ENCODE measurements at places on chromosomes 16 and 17. TPM values are rescaled to one million over a fixed set of nuclear protein-coding genes. Genes with fewer than 3 reads are reported as not detected.

GRCh38 chr17:81379523-81379942 lies 15.7 kb upstream of the BAHCC1 start:
- no peak overlapping the region for H3K27ac ChIP-seq
- DNase-seq = peak; percentile 73
- peaks cover 5% of the 10 kb centered on the region for H3K36me3 ChIP-seq

The DDX52 gene
- 141 TPM for total RNA-seq

DNA sequence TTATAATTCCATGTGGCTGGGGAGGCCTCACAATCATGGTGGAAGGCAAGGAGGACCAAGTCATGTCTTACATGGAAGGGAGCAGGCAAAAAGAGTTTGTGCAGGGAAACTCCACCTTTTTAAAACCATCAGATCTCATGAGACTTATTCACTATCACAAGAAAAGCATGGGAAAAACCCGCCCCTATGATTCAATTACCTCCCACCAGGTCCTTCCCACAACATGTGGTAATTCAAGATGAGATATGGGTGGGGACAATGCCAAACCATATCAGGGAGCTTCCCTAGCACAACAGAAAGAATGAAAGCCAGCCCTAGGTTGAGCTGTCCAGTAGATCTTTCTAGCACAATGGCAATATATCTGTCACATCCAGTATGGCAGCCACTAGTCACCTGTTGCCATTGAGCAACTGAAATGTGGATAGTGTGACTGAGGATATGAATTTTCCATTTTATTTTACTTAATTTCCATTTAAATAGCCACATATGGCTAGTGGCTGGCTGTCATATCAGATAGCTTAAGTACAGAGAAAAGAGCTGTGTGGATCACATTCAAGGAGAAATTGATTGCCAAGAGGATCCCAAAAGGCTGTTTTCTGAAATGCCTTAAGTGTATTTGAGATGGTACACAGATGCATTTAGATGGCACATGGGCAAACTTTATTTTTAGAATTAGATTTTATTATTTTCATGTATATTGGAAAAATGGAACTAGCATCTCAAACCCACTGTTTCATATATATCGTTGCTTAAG lies 273.0 kb downstream of the GRIN2A start:
- H3K27me3 ChIP-seq = no peaks in the 10 kb centered on the region
- H3K27ac ChIP-seq = no peak overlapping the region
- no peaks in the 10 kb centered on the region for H3K36me3 ChIP-seq
- H3K4me1 ChIP-seq = peaks cover 22% of the 10 kb centered on the region
- no peak for DNase-seq

DNA sequence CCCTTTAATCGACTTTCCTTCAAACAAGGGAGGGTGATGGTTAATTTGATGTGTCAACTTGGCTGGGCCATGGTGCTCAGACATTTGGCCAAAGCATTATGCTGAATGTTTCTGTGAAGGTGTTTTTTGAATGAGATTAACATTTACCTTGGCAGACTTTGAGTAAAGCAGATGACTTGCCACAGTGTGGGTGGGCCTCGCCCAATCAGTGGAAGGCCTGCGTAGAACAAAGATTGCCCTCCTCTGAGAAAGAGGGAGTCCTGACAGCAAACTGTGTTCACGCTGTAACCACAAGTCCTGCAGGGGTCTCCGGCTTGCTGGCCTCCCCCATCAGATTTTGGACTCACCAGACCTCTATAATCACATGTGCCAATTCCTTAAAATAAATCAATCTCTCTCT lies 118.7 kb downstream of the SOX9 start:
- no peak for DNase-seq
- no peak overlapping the region for H3K4me3 ChIP-seq
- peaks cover 14% of the 10 kb centered on the region for H3K27me3 ChIP-seq

GRCh38 chr17:5234645-5235576 lies at the start of gene SCIMP:
Gene SCIMP, minus strand, starts transcription at chr17:5234860. Its CDS starts 105 bp downstream, at chr17:5234755.
- no peaks in the 10 kb centered on the region for H3K27me3 ChIP-seq
- no peak within 1 kb of the TSS for H3K4me3 ChIP-seq
- DNase-seq = no peak
- H3K36me3 ChIP-seq = no peaks in the 10 kb centered on the region
- H3K4me1 ChIP-seq = no peaks in the 10 kb centered on the region

The IRX5 gene
- total RNA-seq = 1.9 TPM

The LONP2 gene
- 86.9 TPM for total RNA-seq

DNA sequence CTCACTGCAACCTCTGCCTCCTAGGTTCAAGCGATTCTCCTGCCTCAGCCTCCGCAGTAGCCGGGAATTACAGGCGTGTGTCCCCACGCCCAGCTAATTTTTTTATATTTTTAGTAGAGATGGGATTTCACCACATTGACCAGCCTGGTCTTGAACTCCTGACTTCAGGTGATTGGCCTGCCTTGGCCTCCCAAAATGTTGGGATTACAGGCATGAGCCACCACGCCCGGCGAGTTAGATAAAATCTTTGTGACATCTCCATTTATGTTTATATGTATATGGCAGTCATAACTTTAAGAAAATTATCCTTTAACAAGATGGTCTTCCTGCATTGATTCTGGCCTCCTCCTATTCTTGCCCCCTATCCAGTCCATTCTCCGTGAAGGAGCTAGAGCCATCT lies 24.0 kb downstream of the CCDC42 start:
- DNase-seq = no peak
- no peaks in the 10 kb centered on the region for H3K4me1 ChIP-seq
- H3K4me3 ChIP-seq = no peak overlapping the region
- H3K27ac ChIP-seq = no peak overlapping the region

The TBC1D3 gene
- total RNA-seq = not detected

The TBC1D26 gene
- not detected for total RNA-seq

DNA sequence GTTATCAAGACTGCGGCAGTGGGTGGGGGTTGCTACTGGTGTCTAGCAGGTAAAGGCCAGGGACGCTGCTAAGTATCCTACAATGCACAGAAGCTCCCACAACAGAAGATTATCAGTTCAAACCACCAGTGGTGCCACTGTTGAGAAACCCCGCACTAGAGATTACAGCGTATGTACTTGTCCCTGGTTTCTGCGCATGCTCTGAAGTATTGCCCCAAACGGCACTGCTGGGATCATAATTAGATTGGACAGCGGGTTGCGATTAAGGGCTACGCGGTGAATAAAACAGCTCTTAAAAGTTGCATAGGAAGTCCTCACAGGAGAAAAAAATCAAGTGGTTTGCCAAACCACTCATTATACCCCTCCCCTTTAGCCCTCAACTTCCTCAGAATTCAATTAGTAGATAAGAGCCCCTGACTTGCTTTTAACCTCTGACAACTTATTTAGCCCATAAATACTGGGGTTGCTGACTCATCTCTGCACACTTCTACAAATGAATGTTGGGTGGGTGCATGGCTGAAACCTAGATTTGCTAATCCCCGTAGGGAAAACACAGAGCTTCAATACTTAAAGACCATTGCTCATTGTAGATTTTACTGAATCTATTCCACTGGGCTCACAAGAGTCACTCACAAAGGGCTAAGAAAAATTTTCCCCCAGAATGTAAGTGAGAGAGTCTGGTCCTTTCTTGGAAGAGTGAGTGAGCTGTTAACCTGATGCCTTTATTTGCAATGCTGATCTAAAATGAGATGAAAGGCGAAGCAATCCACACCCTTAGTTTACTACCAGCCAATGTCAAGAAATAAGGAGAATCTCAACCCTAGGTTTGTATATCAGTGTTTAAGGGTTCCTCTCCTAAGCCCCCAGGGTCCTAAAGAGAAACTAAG lies 91.8 kb downstream of the RGS9 start:
- peaks cover 10% of the 10 kb centered on the region for H3K4me1 ChIP-seq
- H3K27ac ChIP-seq = no peak overlapping the region
- no peak overlapping the region for H3K4me3 ChIP-seq
- H3K36me3 ChIP-seq = no peaks in the 10 kb centered on the region
- no peak for DNase-seq
- peaks cover 52% of the 10 kb centered on the region for H3K27me3 ChIP-seq

The GNG13 gene
- total RNA-seq = not detected

DNA sequence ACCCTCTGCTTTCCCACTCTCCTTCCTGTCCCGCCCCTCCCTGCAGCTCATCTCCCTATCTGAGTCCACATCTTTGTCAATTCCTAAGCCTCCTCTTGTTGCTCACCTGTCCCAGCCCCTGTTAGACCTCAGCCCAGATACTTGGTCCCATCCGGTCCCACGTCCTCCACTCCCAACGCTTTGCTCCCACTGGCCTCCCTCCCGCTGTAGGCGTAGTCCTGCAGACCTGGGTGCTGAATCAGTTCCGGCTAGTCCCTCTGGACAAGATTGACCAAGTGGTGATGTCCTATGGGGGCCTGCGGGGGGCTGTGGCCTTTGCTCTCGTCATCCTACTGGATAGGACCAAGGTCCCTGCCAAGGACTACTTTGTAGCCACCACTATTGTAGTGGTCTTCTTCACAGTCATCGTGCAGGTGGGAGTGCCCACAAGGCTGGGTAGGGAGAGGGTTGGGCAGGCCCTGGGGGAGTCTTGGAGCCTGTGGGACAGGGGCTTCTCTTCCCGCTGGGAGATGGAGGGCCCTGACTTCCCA lies 8.0 kb downstream of the SLC9A5 start:
- peaks cover 10% of the 10 kb centered on the region for H3K36me3 ChIP-seq
- no peak overlapping the region for H3K27ac ChIP-seq
- no peak overlapping the region for H3K4me3 ChIP-seq
- DNase-seq = no peak

- H3K4me1 ChIP-seq = no peaks in the 10 kb centered on the region
- no peak for DNase-seq
- H3K36me3 ChIP-seq = no peaks in the 10 kb centered on the region
- no peak overlapping the region for H3K4me3 ChIP-seq
- no peak overlapping the region for H3K27ac ChIP-seq
Measured at GRCh38 chr17:35167666-35168065, 20.0 kb downstream of the UNC45B start.

The CEP295NL gene
- total RNA-seq = 4.6 TPM

DNA sequence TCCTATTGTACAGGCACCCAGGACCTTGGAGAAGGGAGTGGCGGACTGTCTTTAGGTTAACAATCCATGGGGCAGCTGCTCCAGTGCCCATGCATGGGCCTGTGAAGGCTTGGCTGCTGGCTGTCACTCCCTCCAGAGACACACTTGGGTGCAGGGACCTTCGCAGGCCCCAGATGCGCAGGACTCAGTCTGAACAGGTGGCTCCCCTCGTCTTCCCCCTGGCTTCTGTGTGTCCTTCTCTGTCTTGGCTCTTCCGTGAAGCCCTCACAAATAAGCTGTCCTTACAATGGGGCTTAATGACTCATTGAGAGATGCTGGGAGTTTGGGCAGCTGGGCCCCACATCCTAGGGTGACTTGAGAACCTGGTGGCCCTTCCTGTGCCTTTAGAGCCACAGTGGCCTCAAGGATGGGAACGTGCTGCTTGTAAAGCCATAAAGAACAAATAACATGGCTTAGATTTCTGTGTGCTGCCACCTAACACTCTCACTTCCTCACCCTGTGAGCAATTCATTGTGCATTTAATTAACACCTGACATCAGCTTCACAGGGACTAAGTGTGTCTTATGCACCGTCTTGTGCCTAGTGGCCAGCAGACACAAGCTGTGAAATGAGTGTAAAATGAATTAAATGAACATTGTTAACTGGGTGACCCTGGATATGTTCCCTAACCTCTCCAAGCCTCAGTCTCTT lies 340.7 kb downstream of the SNX29 start:
- H3K27ac ChIP-seq = no peak overlapping the region
- H3K4me1 ChIP-seq = peaks cover 28% of the 10 kb centered on the region
- H3K36me3 ChIP-seq = no peaks in the 10 kb centered on the region
- no peak overlapping the region for H3K4me3 ChIP-seq
- H3K27me3 ChIP-seq = no peaks in the 10 kb centered on the region

The TBC1D28 gene
- total RNA-seq = not detected

DNA sequence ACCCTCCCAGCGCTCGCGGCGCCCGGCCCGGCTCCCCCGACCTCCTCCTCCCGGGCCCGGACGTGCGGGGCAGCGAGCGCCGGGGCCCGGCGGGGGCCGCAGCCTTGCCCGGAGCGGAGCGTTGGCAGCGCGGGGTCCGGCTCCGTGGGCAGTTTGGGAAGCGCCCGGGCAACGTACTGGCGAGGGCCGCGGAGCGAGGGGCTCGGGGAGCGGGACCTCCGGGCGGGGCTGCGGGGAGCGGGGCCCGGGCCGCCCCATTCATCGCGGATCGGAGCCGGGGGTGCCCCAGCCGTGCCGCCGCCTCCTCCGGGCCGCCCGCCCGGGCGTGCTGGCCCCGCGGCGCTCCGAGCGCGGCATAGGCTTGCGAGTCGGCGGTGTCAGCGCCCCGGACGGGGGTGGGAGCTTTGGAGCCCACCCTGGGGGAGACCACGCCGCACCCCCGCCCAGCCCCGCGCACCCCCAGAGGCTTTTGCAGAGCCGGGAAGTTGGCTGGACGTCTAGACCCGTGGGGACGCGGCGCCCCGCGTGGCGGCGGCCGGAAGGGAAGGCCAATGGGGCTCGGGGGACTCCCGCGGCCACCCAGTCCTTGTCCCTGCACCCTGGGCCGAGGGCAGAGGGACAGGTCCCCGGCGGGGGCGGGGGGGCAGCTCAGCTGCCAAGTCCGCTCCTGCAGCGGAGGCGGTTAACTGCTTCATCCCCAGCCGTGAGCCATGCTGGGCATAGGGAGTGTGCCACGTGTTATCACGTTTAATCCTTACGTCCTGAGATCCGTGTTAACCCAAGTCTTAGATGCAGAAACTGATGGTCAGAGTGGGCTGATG lies 852 bp downstream of the ZNF469 start:
- no peak overlapping the region for H3K4me3 ChIP-seq
- no peaks in the 10 kb centered on the region for H3K36me3 ChIP-seq
- peaks cover 14% of the 10 kb centered on the region for H3K27me3 ChIP-seq
- peak; percentile 67 for DNase-seq

DNA sequence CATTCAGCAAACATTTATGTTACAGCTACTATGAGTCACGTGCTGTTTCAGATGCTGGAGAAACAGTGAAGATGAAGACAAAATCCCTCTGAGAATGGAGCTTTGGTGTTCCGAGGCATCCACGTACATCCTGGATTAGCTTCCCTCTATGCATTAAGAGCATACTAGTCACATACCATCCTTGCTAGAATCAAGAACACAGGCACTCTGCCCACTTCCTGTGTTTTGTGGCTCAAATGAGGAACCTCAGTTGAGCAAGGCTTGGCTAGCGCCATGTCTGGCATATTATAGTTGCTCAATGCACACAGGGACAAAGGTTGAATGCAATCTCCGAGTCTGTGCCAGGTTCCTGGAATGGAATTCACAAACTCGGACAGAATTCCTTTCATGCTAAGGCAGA lies 297.5 kb downstream of the XYLT1 start:
- H3K4me1 ChIP-seq = no peaks in the 10 kb centered on the region
- H3K27me3 ChIP-seq = no peaks in the 10 kb centered on the region
- H3K27ac ChIP-seq = no peak overlapping the region
- DNase-seq = no peak

- H3K27me3 ChIP-seq = no peaks in the 10 kb centered on the region
- no peak for DNase-seq
- H3K4me1 ChIP-seq = no peaks in the 10 kb centered on the region
- H3K36me3 ChIP-seq = peaks cover 10% of the 10 kb centered on the region
- H3K27ac ChIP-seq = no peak overlapping the region
Measured at GRCh38 chr16:10526962-10527361, 53.4 kb downstream of the EMP2 start.

DNA sequence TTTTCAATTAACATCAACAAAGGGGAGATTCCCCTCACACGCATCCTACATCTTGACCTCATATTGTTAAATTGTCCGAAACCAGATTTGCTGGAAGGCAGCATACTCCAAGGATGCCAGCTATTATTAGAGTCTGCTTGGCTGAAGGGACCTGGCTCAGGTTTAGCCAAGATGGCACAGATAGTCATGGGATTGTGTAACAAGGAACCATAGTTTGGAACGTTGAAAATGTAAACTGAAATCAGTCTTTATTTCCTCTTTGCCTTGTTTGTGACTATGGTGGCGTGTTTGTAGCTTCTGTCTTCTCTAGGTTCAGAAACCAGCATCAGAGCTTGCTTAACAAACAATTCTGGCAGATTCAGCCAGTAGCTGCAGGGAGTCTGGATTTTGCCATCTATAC lies 5.9 kb downstream of the ARSG start:
- no peak overlapping the region for H3K4me3 ChIP-seq
- peaks cover 35% of the 10 kb centered on the region for H3K27me3 ChIP-seq
- no peaks in the 10 kb centered on the region for H3K4me1 ChIP-seq
- H3K27ac ChIP-seq = no peak overlapping the region
